ENCODE measurements at places on chromosomes 2 and 18. TPM values are rescaled to one million over a fixed set of nuclear protein-coding genes. Genes with fewer than 3 reads are reported as not detected.
A peak's percentile ranks its signal among the peaks of the same experiment; 100 is the strongest.

DNA sequence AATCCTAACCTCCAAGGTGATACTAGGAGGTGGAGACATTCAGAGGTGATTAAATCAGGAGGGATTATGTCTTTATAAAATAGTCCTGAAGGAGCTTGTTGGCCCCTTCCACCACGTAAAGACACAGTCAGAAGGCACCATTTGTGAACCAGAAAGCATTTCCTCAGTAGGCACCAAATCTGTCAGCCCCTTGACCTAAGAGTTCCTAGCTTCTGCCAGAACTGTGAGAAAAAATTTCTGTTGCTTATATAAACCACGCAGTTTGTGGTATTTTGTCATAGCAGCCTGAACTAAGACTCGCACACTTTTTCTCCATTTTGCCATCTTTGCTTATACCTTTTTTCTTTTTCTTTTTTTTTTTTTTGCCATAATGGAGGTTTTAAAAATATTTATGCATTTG, 18.6 kb upstream of the NARS1 start:
- no peaks in the 10 kb centered on the region for H3K27me3 ChIP-seq
- no peaks in the 10 kb centered on the region for H3K36me3 ChIP-seq
- H3K4me1 ChIP-seq, result no peaks in the 10 kb centered on the region
- H3K4me3 ChIP-seq, result no peak overlapping the region
- no peak for DNase-seq
- no peak overlapping the region for H3K27ac ChIP-seq

- no peaks in the 10 kb centered on the region for H3K27me3 ChIP-seq
- H3K36me3 ChIP-seq, result no peaks in the 10 kb centered on the region
- DNase-seq, result no peak
- no peaks in the 10 kb centered on the region for H3K4me1 ChIP-seq
These were observed 684.5 kb downstream of the BCL11A start for GRCh38 chr2:59868981-59869380.

- peak overlapping the region; percentile 88 for H3K27ac ChIP-seq
- H3K36me3 ChIP-seq, result no peaks in the 10 kb centered on the region
- no peak overlapping the region for H3K4me3 ChIP-seq
- DNase-seq, result no peak
- peaks cover 18% of the 10 kb centered on the region for H3K4me1 ChIP-seq
These were observed 35.3 kb downstream of the SPRED2 start for GRCh38 chr2:65397122-65397521.

GRCh38 chr18:53937037-53937436, 287.4 kb downstream of the MBD2 start:
- DNase-seq, result no peak
- no peaks in the 10 kb centered on the region for H3K36me3 ChIP-seq
- H3K27me3 ChIP-seq, result no peaks in the 10 kb centered on the region

- no peaks in the 10 kb centered on the region for H3K4me1 ChIP-seq
- peaks cover 11% of the 10 kb centered on the region for H3K36me3 ChIP-seq
- no peak for DNase-seq
These were observed 6.0 kb downstream of the DDX18 start for GRCh38 chr2:117820444-117820843.

GRCh38 chr2:184336688-184337087, 261.6 kb upstream of the ZNF804A start:
- no peak overlapping the region for H3K27ac ChIP-seq
- no peaks in the 10 kb centered on the region for H3K36me3 ChIP-seq
- no peaks in the 10 kb centered on the region for H3K4me1 ChIP-seq
- H3K4me3 ChIP-seq, result no peak overlapping the region
- no peak for DNase-seq

DNA sequence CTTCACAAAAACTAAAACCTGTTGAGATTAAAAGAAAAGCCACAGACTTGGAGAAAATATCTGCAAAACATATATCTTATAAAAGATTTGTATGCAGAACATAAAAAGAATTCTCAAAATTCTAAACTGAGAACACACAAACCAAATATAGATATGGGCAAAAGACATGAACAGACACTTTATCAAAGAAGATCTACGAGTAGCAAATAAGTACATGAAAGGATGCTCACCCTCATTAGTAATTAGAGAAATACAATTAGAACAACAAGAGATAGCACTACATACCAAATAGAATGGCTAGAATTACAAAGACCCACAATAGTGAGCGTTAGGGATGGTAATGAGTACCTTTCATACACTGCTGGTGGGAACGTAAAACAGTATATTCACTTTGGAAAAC, 63.9 kb upstream of the ZNF397 start:
- no peak overlapping the region for H3K4me3 ChIP-seq
- H3K36me3 ChIP-seq, result no peaks in the 10 kb centered on the region
- no peaks in the 10 kb centered on the region for H3K27me3 ChIP-seq
- DNase-seq, result no peak
- H3K4me1 ChIP-seq, result no peaks in the 10 kb centered on the region
- H3K27ac ChIP-seq, result no peak overlapping the region

DNA sequence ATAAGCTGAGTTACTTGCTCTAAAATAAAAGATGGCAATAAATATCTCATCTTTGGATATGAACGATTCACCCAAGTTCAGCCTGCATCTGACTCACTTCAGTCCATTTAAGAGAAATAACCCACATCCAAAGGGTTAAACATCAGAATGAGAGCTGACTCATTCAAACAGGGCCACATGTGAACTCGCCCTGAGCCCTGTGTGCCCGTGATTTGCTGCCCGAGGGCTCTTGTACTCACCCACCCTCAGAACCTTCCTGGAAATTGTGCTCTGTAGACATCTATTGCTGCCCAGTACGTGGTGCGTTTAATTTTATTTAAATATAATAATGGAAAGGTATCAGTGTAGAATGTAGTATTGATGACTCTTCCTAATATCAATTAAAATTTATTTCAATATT, 66.9 kb upstream of the RBM44 start:
- no peak overlapping the region for H3K27ac ChIP-seq
- DNase-seq, result no peak
- no peaks in the 10 kb centered on the region for H3K27me3 ChIP-seq

GRCh38 chr2:119715409-119716283, 36.6 kb downstream of the TMEM177 start:
- no peaks in the 10 kb centered on the region for H3K27me3 ChIP-seq
- no peaks in the 10 kb centered on the region for H3K36me3 ChIP-seq
- H3K4me3 ChIP-seq, result no peak overlapping the region
- DNase-seq, result no peak

DNA sequence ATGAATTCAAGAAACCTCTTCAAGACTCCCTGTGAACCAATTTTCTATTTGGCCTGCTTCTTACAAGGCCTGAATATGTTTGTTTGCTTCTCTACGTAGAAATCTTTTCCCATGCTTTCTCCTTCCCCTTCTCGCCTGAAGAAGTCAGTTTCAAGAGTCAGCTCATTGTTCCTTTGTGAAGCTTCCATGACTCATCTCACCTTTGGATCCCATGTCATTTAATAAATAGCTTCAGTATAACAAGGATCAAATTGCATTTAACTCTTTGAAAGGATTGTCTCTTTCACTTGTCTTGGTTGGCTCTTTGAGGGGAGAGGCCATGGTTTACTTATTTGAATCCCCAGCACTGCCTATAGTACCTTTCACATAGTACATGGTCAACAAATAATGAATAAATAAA, 28.4 kb downstream of the CPS1 start:
- no peaks in the 10 kb centered on the region for H3K36me3 ChIP-seq
- no peak for DNase-seq
- no peaks in the 10 kb centered on the region for H3K4me1 ChIP-seq
- H3K4me3 ChIP-seq, result no peak overlapping the region
- no peaks in the 10 kb centered on the region for H3K27me3 ChIP-seq

GRCh38 chr2:71604726-71605120, 151.4 kb downstream of the DYSF start:
- no peaks in the 10 kb centered on the region for H3K27me3 ChIP-seq
- no peak overlapping the region for H3K27ac ChIP-seq
- no peaks in the 10 kb centered on the region for H3K4me1 ChIP-seq
- H3K4me3 ChIP-seq, result no peak overlapping the region

DNA sequence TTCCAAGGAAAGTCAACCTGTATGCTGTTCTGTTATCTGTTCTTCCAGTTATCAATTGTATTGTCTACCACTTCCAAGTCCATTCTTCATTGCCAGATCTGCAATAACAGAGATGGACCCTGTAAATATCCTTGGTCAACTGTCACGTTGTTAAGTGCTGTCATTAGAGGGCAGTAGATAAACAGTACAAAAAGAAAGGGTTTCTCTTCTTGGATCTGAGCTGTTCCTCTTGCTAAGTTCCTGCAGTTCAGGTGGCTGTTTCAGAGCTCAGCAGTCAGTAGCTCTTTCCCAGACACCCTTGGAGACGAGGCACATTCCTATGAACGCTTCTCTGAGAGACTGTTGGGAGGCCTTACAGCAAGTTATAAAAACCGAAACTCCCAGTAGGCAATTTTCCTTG, 957.1 kb upstream of the CHAC2 start:
- H3K4me3 ChIP-seq, result no peak overlapping the region
- H3K27me3 ChIP-seq, result no peaks in the 10 kb centered on the region
- H3K36me3 ChIP-seq, result no peaks in the 10 kb centered on the region

DNA sequence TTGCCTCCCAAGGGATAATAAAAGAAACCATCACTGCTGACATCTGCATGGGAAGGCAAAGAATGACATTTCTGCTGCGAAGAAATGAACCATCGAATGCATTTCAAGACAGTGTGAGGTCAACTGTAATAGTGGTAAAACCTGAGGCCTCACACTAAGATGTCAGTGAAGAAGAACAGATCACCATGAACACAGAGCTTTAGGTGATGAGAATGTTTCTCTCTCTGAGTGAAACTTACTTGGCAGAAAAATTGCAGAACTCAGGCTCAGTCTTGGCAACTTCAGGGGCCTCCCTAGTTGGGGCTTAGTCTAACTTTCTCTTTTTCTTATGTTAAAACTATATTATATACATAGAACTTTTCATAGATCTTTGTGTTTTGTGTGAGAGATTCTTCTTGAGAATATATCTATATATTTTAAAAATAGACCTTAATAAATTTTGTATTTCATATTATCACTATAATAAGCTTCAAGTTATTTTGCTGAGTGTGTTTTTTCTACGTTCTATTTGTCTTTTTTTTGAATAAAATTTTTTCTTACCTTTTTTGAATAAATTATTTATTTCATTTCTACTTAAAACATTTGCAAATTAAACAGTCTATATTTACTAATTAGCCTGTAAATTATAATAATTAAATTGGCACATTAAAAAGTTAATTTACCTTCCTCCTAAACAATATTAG, 427.5 kb upstream of the TRIB2 start:
- no peak for DNase-seq
- no peaks in the 10 kb centered on the region for H3K4me1 ChIP-seq
- H3K27ac ChIP-seq, result no peak overlapping the region
- H3K36me3 ChIP-seq, result no peaks in the 10 kb centered on the region

GRCh38 chr2:48531141-48531648, 1.2 kb downstream of the STON1 start:
- H3K27ac ChIP-seq, result no peak overlapping the region
- peak overlapping the region; percentile 97 for H3K4me3 ChIP-seq
- H3K4me1 ChIP-seq, result peaks cover 3% of the 10 kb centered on the region
- no peak for DNase-seq

DNA sequence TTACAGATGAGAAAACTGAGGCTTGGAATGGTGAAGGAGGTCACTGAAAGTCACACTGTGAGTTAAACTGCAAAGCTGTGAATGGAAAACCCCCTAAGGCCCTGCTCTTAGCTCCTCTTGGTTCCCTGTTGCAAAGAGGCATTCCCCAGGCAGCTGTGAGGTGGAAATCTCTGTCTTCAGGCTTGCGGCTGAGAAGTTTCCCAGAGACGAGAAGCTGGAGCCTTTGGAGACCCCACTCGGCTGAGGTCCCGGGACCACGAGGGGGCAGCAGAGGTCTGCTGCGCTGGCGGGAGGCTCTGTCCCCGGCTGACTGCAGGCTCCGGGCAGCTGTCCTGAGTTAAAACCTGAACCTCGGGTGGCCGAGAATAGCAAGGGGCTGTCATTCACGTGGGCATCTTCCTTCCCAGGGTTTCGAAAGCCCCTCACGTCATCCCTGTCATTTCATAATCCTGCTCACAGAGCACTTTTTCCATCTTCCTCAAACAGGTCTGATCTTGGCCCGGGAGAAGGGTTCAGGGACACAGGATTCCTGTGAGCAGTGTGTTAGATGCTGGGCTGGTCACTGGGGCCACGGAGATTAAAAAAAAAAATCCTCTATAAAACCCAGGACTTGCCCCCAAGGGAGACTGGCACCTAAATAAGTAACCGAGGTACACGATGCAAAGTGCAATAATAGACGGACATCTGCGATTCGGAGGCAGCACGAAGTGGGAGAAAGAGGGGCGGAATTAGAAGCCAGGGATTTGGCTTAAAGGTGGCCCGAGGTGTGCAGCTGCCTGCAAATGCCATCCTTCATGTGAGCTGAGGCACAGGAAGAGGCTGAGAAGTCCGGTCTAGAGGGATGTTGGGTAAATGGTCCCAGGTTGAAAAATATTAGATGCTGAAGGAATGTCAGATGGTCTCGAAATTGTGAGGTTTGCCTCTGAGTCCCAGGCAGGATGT, 24.6 kb upstream of the ATOH8 start:
- H3K4me1 ChIP-seq, result no peaks in the 10 kb centered on the region
- H3K36me3 ChIP-seq, result no peaks in the 10 kb centered on the region
- H3K27ac ChIP-seq, result no peak overlapping the region
- peak; percentile 92 for DNase-seq

- H3K27me3 ChIP-seq, result no peaks in the 10 kb centered on the region
- DNase-seq, result no peak
- H3K27ac ChIP-seq, result no peak overlapping the region
- H3K4me3 ChIP-seq, result no peak overlapping the region
These were observed 108.3 kb downstream of the MGAT5 start for GRCh38 chr2:134362152-134362668.

GRCh38 chr2:47656715-47657600, 126.0 kb upstream of the MSH6 start:
- H3K36me3 ChIP-seq, result no peaks in the 10 kb centered on the region
- no peak overlapping the region for H3K4me3 ChIP-seq
- no peak overlapping the region for H3K27ac ChIP-seq
- no peaks in the 10 kb centered on the region for H3K27me3 ChIP-seq
- H3K4me1 ChIP-seq, result no peaks in the 10 kb centered on the region

GRCh38 chr2:225041851-225042799, at the start of gene DOCK10:
Gene DOCK10, minus strand, starts transcription at chr2:225042468. Its CDS starts 94 bp downstream, at chr2:225042374.
- no peaks in the 10 kb centered on the region for H3K4me1 ChIP-seq
- H3K27me3 ChIP-seq, result no peaks in the 10 kb centered on the region
- no peaks in the 10 kb centered on the region for H3K36me3 ChIP-seq
- no peak within 1 kb of the TSS for H3K27ac ChIP-seq

- peaks cover 11% of the 10 kb centered on the region for H3K4me1 ChIP-seq
- H3K4me3 ChIP-seq, result no peak overlapping the region
- H3K27me3 ChIP-seq, result no peaks in the 10 kb centered on the region
- H3K36me3 ChIP-seq, result no peaks in the 10 kb centered on the region
- DNase-seq, result no peak
These were observed 19.6 kb upstream of the IL1R1 start for GRCh38 chr2:102122909-102123308.

GRCh38 chr18:59060551-59060950, 79.1 kb upstream of the SEC11C start:
- no peak overlapping the region for H3K27ac ChIP-seq
- H3K4me3 ChIP-seq, result no peak overlapping the region
- H3K36me3 ChIP-seq, result no peaks in the 10 kb centered on the region
- no peak for DNase-seq

- H3K36me3 ChIP-seq, result no peaks in the 10 kb centered on the region
- no peak within 1 kb of the TSS for H3K4me3 ChIP-seq
- no peak within 1 kb of the TSS for H3K27ac ChIP-seq
These were observed at the start of gene SERPINB12 for GRCh38 chr18:63542069-63542468. Gene SERPINB12, plus strand, starts transcription at chr18:63542369. Its CDS starts 13,791 bp downstream, at chr18:63556160.

Gene RIF1
- 2.3 TPM for polyA plus RNA-seq

Gene GPR39
- polyA plus RNA-seq, result not detected

Gene NXPH2
- polyA plus RNA-seq, result not detected

Gene KCNS3
- 5.4 TPM for polyA plus RNA-seq

Gene PRKRA
- polyA plus RNA-seq, result 43.1 TPM

Gene TMEM17
- 0.79 TPM for polyA plus RNA-seq

Gene REG3G
- polyA plus RNA-seq, result 0.13 TPM

Gene MEIS1
- polyA plus RNA-seq, result 7.6 TPM

Gene SPAST
- 3.9 TPM for polyA plus RNA-seq

Gene TCF4
- 42.2 TPM for polyA plus RNA-seq

Measured in aorta (tissue), 5 donors.